ENCODE measurements at places on chromosomes 4 and X.

DNA sequence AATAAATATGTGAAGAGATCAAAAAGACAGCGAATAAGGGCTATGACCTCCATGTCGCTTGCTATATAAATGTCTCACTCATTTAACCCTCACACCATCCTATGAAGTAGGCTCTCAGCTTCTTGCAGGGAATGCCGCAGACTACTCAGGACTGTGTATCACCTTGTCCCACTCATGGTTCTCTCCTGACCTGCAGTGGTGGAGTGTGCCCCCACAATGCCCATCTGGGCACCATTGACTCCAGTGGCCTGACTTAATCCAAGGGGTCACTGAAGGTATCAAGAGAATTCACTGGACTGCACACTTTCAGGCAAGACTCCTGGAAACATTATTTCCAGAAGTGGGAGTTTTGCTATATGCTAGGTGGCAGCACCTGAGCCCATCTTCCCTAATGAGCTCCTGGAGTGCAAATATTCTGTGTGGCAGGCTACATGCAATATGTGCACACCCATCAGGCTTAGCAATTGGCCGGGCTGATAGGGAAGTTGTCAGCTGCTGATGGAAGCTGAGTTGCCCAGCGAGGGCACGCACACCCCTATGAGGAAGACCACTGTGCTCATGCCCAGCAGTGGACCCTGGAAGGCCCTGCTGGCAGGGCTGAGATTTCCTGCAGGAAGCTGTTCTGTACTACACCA is 8.2 kb upstream of the EFNB1 start:
- no peak for DNase-seq

GRCh38 chr4:1496116-1496642 is 89.9 kb upstream of the NKX1-1 start:
- no peak for DNase-seq

DNA sequence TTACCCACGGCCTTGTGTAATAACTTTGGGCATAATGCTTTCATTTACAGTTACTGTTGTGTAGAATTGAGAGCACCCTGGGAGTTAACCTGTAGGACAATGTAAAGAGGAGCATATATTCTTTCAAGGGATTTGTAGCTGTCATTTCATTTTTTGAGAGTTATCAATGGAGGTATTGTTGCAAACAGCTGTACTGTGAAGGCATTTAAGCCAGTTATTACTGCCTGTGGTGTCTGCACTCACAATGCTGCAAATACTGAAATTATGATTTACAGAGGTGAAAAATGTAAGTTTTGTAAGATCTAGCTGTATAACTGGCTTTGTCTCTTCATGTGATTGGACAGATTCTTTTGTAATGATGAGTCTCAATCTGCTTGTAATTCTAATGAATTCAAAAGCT is 131.5 kb upstream of the FAT1 start:
- no peak for DNase-seq

DNA sequence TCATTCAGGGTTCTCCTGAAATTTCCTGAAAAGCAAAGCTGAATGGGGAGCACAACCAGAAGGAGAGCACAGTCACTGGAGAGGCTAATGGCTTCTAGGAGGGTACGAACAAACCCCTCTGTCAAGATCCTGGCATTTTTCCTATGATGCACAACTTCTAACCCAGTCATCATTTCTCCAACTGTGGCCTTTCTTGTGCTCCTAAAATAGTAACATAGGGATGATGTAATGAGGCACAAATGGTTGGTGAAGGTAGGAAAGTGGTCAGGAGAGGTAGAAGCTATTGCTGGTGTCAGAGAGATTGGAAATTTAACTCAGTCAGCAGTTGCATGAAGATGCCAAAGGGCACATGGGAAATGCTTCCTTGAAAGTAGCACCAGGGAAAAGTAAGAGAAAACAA is 52.7 kb downstream of the SLC10A7 start:
- no peak for DNase-seq

DNA sequence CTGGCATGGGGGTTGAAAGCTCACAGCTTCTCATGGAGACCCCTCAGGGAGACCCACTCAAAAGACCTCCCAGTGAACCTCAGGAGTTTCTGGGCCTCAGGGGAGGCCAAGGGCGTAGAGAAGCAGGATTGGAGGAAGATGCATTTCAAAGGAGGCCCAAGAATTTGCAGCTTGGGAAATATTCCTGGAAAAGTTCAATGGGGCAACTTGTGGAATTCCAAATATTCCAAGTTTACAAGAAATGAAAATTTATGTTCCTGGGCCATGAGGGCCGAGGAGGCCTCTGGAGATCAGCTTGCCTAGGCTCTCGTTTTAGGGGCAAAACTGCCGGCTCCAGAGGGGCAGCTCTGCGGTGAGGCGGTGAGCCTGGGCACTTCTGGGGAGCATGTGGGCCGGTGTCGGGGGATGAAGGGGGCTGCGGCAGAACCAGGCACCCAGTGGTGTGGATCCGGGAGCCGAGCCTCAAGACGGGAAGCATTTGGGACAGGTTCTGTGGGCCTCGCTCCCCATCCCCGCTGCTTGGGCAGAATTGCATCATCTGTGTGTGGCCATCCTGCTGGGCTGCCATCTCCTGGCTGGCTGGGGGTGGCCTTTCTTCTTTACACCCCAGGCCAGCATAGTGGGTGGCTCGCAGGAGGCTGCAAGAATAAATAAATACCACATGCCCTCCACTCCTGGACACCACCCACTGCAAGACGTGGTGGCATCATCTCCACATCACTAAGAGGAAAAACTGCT is 54.6 kb upstream of the GPR78 start:
- no peak for DNase-seq

DNA sequence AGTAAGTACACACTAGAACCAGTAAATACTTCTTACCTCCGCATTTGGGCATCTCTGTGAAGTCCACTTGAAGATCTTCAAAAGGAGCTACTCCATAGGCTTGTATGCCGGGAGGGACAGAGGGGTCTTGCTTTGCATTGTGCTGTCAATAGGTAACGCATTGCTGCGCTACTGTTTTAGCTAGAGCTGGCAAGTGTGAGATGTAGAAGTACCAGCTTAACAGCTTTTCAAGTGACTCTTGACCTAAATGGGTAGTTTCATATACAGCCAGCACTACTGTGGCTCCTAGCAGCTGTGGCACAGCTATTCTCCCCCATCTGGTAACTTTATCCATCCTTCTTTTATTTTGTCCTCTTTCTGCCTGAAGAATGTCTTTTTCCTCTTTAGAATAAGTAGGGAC is 205.3 kb upstream of the KLF8 start:
- no peak for DNase-seq

All from stimulated activated CD8-positive, alpha-beta memory T cell treated with anti-CD3 and anti-CD28 coated beads, Interleukin-4, amount 100 ng/mL, for 1 hour (primary cell).